Mammary epithelial cell (primary cell): ENCODE measurements at places on chromosomes 7 and 10. TPM values are rescaled to one million over a fixed set of nuclear protein-coding genes. Genes with fewer than 3 reads are reported as not detected.

DNA sequence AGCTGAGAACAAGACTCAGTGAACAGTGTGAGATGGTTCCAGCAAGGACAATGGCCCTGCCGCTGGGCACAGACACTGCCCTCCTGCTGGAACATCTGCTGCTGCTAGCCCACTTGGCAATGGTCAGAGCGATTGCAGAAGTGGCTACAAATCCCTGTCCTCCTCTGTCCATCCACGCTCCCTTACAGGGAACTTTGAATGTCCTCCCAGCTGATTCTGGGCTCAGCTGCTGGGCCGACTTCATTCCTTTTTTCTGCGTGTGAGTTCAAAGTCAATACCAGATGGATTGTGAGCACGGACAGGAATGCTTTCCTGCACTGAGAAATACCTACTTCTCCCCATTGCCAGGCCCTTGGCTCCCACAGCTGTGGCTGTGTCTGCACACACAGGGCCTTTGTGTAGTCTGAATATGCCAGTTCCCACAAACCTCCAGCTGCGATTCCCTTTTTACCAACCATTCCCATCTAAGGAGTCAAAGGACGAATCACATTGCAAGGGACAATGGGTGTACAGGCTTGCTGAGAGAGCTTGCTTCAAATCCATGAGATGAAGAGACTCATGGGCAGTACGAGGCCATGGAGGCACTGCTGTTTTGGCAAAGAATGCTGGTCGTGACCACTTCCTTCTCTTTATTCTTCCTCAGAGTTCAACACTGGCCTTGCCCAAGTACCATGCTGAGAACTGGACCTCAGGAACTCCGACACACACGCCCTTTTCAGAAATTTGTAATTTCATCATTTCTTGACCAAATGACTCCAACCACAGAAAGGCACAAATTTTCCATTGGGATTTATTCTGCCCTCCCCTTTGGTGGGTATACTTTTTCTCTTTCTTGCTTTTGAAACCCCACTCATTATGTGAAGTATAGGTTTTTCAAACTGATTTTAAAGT lies 44.2 kb downstream of the BPGM start:
- peak; percentile 36 for DNase-seq

GRCh38 chr10:80909254-80909653 lies 371.6 kb downstream of the SH2D4B start:
- no peak for DNase-seq

DNA sequence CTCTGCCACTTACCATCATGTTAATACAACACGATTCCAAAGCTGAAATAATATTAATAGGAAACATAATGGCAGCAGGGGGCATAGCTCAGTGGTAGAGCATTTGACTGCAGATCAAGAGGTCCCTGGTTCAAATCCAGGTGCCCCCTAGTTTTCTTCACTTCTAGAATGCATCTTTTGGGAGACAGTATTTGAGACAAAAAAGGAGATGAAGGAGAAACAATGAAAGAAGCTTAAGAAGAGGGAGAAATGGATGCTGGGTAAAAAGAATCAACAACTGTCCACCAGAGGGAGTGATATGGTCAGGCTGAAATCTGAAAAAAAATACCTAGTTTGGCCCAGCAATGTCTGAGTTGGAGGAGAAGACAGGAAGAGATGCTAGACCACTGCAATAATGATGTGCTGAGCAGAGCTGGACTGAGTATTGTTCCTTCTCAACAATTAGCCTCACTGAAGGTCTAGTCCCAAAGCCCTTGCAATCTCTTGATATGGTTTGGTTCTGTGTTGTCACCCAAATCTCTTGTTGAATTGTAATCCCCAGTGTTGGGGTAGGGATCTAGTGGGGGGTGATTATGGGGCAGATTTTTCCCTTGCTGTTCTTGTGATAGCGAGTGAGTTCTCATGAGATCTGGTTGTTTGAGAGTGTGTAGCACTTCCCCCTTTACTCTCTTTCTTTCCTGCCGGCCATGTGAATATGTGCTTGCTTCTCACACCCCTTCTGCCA lies 48.3 kb downstream of the ZNF783 start:
- peak; percentile 85 for DNase-seq

DNA sequence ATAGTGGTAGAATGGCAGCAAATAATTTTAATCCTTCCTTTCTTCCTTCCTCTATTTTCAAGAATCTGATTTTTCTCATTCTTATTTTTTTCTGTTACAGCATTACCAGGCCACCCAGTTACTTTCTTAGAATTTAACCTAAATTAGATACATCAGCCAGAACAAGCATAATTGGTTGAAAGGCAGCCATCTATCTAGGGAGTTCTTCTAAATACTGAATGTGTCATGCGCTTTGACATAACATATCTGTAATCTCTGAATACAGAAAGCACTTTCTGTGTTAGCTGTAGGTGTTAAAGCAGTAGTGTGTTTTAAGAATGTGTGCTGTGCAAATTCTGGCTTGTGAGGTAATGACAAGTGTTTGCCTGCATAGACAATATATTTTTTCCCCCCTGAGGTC lies 97.3 kb downstream of the BTRC start:
- DNase-seq: no peak

DNA sequence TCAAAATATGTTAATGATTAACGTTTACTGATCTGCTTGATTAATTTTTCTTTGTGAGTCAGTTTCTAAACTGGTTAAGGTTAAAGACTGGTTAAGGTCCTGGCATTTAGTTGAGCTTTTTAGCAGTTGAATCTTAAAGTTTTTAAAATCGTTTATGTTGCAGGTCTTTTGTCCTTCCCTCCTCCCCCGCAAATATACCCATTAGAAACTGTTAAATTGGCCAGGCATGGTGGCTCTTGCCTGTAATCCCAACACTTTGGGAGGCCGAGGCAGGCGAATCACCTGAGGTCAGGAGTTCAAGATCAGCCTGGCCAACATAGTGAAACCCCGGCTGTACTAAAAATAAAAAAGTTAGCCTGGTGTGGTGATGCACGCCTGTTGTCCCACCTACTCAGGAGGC lies 100.9 kb downstream of the PODXL start:
- no peak for DNase-seq

DNA sequence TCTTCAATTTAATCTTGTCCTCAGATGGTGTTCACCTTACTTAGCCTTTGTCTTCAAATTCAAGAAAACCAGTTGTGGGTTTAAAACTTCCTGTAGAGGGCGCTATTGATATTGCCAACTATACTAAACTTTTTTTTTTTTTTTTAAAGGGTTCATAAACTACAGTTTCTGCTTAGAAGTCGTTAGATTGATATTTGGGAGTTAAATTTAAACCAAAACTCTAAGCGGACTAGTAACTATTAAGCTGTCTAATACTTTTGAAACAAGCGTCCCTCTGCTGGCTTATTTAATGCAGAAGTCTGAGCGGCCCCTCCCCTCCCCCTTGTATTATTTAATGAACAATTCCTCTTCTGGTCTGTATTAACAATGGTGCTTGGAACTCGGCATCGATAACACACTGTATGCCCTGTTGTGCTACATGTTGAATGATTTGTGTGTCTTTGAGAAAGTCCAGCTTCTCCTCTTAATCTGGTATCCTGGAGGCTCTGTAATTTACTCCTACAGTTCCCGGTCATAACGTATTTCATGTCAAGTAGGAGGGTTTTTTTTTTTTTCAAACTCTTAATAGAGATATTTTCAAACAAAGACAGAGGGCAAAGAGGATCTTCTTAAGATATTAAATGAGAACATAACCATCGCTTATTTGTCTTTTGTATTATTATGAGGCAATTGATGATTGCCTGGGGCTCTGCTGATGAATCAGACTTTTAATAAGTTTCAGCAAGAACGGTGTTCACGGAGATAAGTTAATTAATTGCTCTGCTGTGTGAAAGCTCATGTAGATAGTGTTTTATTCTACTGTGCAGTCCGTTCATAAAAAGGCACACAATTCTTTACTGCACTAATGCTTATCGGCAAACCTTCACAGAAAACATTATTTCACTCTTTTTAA lies 22.6 kb upstream of the CREB5 start:
- peak; percentile 58 for DNase-seq

GRCh38 chr10:131231323-131231964 lies 80.1 kb downstream of the TCERG1L start:
- DNase-seq: no peak

DNA sequence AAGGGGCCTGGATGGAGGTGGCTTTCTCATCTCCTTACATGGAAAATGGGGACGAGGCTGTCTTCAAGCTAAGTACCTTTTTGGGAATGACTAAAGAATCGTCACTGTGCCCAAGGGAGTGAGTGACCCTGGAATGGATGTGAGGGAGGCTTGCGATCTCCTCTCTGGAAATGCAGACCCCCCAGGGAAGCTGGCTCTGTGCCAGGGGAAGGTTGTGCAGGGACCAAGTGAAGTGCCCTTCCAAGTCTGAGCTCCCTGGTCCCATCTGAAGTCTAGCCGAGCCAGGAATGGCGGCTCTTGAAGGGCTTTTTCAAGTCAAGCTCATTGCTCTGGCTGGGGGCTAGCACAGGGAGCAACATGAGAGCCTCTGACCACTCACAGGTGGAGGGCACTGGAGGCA lies 180.9 kb upstream of the LYZL2 start:
- no peak for DNase-seq

DNA sequence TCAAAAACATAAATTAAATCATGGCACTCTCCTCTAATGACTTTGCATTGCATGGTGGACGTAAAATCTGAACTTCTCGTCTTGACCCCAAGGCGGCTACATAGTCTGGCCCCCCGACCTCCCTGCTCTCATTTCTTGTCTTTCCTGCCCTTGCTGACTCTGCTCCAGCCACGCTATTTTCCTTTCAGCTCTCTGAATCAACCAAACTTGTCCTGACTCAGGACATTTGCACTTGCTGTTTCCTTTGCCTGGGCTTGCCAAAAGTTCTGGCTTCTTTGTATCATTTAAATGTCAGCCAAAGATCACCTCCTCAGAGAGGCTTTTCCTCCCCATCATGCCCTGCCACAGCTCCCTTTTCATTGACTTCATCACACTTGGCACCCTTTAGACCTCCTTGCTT lies 107.7 kb upstream of the NFE2L3 start:
- DNase-seq: no peak

- no peak for DNase-seq
Measured at GRCh38 chr7:584122-584465, 64.4 kb upstream of the PDGFA start.

- DNase-seq: no peak
Measured at GRCh38 chr7:115578576-115578975, 452.0 kb downstream of the TFEC start.

- DNase-seq: no peak
Measured at GRCh38 chr10:132110713-132111112, 45.0 kb downstream of the JAKMIP3 start.

RBM20 gene
- 0.17 TPM for total RNA-seq

EN2 gene
- 0.17 TPM for total RNA-seq

PRSS1 gene
- not detected in 2 replicates for total RNA-seq

DGKI gene
- total RNA-seq: 1.5 TPM

NEURL1 gene
- 0.50 TPM for total RNA-seq
